Fibroblast of skin of left biceps (primary cell): ENCODE measurements at places on chromosomes 6 and 20.

- DNase-seq, result no peak
Observed at GRCh38 chr20:43102394-43102793, 87.3 kb downstream of the PTPRT start.

DNA sequence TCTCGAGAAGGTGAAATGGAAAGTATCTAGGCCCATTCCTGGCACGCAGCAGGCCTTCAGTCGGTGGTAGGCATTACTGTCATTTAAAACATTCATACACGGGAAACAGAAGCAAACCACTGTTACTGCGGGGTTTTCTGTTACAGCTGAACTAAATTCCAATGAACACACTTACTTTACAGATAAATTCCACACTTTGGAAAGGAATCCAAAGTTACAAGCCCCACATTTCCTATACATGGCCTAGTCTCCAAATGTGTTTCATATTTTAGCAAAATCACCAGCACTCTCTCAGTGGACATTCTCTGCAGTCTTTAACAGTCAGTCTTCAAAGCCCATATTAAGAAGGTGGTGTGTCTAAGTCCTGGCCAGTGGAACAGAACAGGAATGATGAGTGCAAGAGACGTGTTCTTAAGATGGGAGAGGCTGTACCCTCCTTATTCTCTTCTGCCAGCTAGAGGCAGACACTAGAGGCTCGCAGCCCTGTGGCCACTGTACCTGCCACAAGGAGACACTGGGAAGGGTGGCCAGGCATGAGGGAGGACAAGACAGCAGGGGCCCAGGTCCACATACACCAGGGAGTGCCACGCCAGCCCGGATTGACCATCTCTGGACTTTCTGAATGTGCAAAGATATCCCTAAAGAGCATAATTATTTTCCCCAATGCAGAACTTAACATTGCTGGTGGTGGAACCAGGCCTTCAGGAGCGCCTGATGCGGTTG, 76.4 kb downstream of the CDC5L start:
- DNase-seq, result no peak

DNA sequence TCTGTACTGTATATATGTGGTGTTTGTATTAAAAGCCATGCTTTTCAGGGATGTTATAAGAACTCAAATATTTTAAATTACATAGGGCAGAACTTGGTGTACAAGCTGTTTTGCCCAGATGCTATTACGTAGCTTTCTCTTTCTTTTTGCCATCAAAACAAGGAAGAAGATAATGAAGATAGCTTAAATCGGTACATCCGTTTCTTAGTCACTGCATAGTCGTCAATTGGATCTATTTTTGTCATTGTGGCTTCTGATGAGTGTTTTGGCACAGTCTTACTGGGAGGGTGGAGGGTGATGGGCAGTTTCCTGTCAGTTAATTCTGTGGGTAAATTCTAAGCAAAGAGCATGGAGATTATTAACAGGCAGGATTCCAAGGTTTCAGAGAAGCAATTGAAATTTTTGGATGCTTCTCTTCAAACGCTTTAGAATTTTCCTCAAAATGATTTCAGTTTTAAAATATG, 649.1 kb upstream of the GJE1 start:
- peak; percentile 95 for DNase-seq

- DNase-seq, result no peak
Observed at GRCh38 chr6:96783307-96783706, 54.0 kb downstream of the GPR63 start.

GRCh38 chr20:56299362-56299761, 50.8 kb downstream of the MC3R start:
- no peak for DNase-seq

GRCh38 chr6:52317211-52317610, 32.7 kb upstream of the MCM3 start:
- DNase-seq, result no peak
